Right lobe of liver (tissue), 6 donors: ENCODE measurements at places on chromosomes 2 and 18.

DNA sequence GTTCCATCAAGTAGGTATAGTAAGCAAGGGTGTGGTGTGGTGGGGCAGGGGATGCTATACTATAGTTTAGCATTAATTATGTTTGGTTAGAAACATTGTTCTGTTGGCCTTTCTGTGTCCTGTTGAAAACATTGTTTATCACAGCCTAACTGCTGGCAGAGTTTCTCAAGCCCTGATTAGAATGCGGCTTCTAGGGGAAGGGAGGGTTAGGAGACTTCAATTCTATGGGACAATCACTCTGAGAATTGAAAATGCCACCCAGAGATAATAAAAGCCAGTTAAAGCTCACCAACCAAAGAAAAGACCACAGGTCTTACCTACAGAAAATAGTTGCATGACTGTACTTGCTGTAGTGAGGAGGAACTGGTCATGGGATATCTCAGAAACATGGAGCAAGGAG is 19.9 kb upstream of the SMCHD1 start:
- H3K27ac ChIP-seq = peak overlapping the region; percentile 66
- H3K4me1 ChIP-seq = no peaks in the 10 kb centered on the region
- H3K4me3 ChIP-seq = no peak overlapping the region

DNA sequence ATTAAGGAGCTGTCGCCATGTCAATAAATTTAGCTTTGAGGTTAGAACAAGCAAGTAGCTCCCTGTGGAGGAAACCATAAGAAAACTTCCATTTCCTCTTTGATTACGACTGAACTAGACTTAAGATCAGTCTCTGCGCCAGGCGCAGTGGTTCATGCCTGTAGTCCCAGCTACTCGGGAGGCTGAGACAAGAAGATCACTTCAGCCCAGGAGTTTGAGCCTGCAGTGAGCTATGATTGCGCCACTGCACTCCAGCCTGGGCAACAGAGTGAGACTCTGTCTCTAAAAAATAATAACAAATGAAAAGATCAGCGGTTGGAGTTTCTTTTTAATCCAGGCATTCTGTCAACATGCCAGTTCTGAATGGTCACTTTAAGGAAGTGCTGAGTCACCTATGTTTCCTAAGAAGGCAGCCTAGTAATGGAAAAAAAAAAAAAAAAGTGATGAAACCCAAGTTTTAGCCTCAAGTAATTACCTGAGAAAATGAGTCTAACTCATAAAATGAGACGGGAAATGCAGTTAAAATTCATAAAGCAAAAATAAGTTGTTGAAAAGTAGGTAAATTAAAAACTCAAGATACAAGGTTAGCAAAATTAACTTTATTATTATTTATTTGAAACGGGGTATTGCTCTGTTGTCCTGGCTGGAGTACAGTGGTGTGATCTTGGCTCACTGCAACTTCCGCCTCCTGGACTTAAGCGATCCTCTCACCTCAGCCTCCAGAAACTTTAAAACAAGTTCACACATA is 10.2 kb downstream of the C18orf32 start:
- H3K27ac ChIP-seq = no peak overlapping the region
- DNase-seq = no peak
- no peak overlapping the region for H3K4me3 ChIP-seq
- peaks cover 28% of the 10 kb centered on the region for H3K36me3 ChIP-seq
- peaks cover 4% of the 10 kb centered on the region for H3K4me1 ChIP-seq

DNA sequence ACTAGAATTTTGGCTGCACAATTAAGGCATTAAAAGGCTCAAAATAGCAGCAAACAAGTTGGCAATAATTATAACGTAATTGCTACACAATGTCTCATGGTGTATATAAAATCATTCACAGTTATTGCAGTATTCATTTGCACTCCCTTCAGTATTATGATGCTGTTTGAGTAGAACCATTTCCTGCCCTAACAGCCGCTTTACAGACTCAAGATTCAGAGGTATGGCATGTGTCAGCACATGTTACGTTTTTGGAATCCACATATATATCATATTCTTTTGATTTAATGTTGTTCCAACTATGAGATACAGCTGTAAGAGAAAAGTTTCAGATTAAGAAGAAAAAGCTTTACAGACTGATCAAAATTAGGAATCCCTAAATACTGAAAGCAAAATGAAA is 56.3 kb upstream of the NCKAP5 start:
- H3K4me1 ChIP-seq = no peaks in the 10 kb centered on the region
- H3K4me3 ChIP-seq = no peak overlapping the region
- H3K27ac ChIP-seq = no peak overlapping the region

GRCh38 chr2:234825616-234826015 is 126.2 kb upstream of the SH3BP4 start:
- peaks cover 10% of the 10 kb centered on the region for H3K4me1 ChIP-seq
- no peaks in the 10 kb centered on the region for H3K27me3 ChIP-seq
- H3K4me3 ChIP-seq = no peak overlapping the region

DNA sequence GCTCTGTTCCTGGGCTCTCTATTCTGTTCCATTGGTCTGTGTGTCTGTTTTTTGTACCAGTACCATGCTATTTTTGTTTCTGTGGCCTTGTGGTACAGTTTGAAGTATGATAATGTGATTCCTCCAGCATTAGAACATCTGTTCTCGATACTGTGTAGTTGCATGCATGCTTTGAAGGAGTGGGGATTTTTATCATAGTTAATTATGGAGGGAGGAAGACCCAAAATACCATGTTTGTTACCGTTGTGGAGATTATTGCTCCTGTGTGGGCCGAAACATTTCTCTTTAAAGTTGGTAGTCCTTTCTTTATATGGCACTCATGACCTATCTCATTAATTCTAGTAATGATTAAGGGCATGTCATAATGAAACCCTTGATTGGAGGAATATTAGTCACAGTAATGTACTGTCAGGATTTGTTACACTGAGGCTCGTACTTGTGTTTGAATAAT is 87.6 kb downstream of the TTC27 start:
- H3K27me3 ChIP-seq = no peaks in the 10 kb centered on the region
- no peak overlapping the region for H3K4me3 ChIP-seq
- no peak for DNase-seq
- H3K27ac ChIP-seq = no peak overlapping the region

- H3K27me3 ChIP-seq = no peaks in the 10 kb centered on the region
- no peaks in the 10 kb centered on the region for H3K4me1 ChIP-seq
- no peak for DNase-seq
- H3K4me3 ChIP-seq = no peak overlapping the region
Observed at GRCh38 chr2:11962707-11963328, 216.4 kb downstream of the LPIN1 start.

- H3K4me1 ChIP-seq = no peaks in the 10 kb centered on the region
- no peaks in the 10 kb centered on the region for H3K36me3 ChIP-seq
- H3K27me3 ChIP-seq = no peaks in the 10 kb centered on the region
- no peak overlapping the region for H3K4me3 ChIP-seq
- no peak overlapping the region for H3K27ac ChIP-seq
- DNase-seq = no peak
Observed at GRCh38 chr2:227783404-227784138, 30.1 kb upstream of the CCL20 start.

- H3K36me3 ChIP-seq = no peaks in the 10 kb centered on the region
- no peak for DNase-seq
- H3K4me1 ChIP-seq = peaks cover 5% of the 10 kb centered on the region
- no peaks in the 10 kb centered on the region for H3K27me3 ChIP-seq
Observed at GRCh38 chr2:190136259-190136658, 73.7 kb upstream of the MSTN start.

- H3K4me3 ChIP-seq = no peak overlapping the region
- H3K4me1 ChIP-seq = peaks cover 35% of the 10 kb centered on the region
- no peaks in the 10 kb centered on the region for H3K27me3 ChIP-seq
- no peaks in the 10 kb centered on the region for H3K36me3 ChIP-seq
- DNase-seq = no peak
Observed at GRCh38 chr2:138493334-138493733, 8.2 kb upstream of the SPOPL start.

GRCh38 chr2:184815824-184816223 is 217.5 kb downstream of the ZNF804A start:
- H3K27ac ChIP-seq = no peak overlapping the region
- no peaks in the 10 kb centered on the region for H3K27me3 ChIP-seq
- H3K4me1 ChIP-seq = no peaks in the 10 kb centered on the region

DNA sequence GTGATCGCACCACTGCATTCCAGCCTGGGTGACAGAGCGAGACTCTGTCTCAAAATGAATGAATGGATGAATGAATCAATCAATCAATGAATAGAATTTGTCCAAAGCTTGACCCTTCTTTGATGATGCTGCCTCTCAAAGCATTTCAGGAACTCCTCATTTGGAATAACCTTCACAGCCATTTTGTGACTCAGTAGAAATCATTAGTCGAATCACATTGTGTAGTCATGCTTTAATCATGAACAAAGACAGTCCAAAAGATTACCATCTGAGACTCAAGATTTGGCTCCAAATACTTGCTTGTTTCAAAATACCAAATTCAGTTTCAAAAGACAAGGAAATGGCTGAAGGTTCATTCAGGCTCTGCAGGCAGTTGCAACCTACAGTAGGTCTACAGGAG is 83.1 kb downstream of the VWA3B start:
- no peak overlapping the region for H3K4me3 ChIP-seq
- no peaks in the 10 kb centered on the region for H3K27me3 ChIP-seq
- no peak for DNase-seq
- H3K4me1 ChIP-seq = no peaks in the 10 kb centered on the region

DNA sequence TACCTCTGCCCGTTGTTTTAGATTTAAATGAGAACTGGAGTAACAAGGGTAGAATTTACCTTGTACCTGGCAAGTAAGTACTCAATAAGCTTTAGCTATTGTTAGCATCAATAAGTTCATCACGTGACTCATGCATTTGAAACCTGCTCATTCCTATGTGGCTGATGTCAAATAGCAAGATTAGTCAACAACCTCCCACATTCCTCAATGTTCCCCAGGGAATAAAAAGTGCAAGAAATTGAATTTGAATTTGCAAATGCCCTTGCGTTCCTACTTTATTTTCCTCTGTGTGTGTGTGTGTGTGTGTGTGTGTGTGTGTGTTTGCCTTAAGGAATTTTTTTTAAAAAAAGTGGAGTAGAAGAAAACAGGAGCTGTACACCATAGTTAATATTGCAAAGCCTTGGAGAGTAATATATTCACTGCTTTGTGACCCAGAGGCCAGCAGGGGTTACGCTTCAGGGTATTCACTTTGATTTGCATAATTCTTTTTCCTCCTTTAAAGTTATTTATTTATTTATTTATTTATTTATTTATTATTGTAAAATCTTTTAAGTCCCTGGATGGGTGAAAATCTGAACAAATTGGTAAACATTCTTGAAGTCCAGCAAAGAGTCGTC is 43.9 kb upstream of the DNAH7 start:
- no peak for DNase-seq
- H3K27me3 ChIP-seq = no peaks in the 10 kb centered on the region
- H3K36me3 ChIP-seq = no peaks in the 10 kb centered on the region
- H3K27ac ChIP-seq = no peak overlapping the region

GRCh38 chr2:189870381-189871085 is 86.3 kb downstream of the PMS1 start:
- H3K4me1 ChIP-seq = peaks cover 3% of the 10 kb centered on the region
- H3K36me3 ChIP-seq = no peaks in the 10 kb centered on the region
- H3K4me3 ChIP-seq = no peak overlapping the region
- H3K27ac ChIP-seq = no peak overlapping the region

- H3K36me3 ChIP-seq = no peaks in the 10 kb centered on the region
- no peak for DNase-seq
- H3K27ac ChIP-seq = peak overlapping the region; percentile 41
- H3K27me3 ChIP-seq = no peaks in the 10 kb centered on the region
- H3K4me1 ChIP-seq = peaks cover 3% of the 10 kb centered on the region
Observed at GRCh38 chr2:196959734-196960338, 33.3 kb upstream of the PGAP1 start.

DNA sequence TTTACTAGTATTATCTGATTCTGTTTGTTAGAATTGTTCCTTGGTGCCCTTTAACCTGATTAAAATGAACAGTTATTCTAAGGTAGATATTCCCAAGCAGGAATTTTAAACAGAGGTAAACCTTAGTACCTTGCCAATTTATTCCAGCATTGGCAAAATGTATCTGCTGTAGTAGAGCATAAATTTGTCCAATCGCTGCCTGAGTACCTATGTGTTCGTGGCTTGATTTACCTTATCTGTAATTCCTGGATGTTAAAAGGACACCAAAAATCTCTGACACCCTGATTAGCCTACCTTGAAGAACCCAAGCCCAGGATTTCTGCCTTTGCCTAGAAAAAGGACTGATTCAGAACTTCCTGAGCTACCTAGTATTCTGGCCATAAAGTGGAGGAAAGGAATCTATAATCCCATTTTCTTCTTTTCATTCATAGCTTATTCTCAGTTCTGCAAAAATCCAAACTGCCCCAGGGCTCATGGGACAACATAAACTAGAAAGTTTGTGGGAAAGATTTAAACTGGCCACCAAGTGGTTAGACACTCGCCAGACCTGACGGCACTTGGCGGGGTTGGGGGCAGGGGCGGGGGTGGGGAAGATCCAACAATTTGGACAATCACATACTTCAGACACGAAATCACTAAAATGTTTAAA is 16.2 kb upstream of the ZCCHC2 start:
- peak overlapping the region; percentile 83 for H3K27ac ChIP-seq
- H3K4me3 ChIP-seq = peak overlapping the region; percentile 52
- no peak for DNase-seq
- no peaks in the 10 kb centered on the region for H3K36me3 ChIP-seq

GRCh38 chr2:231039821-231040364 is 2.6 kb downstream of the C2orf72 start:
- no peaks in the 10 kb centered on the region for H3K36me3 ChIP-seq
- H3K4me1 ChIP-seq = peaks cover 28% of the 10 kb centered on the region
- no peaks in the 10 kb centered on the region for H3K27me3 ChIP-seq
- no peak overlapping the region for H3K27ac ChIP-seq

GRCh38 chr2:235860871-235861270 is 307.3 kb downstream of the GBX2 start:
- no peak overlapping the region for H3K27ac ChIP-seq
- no peaks in the 10 kb centered on the region for H3K27me3 ChIP-seq
- no peaks in the 10 kb centered on the region for H3K4me1 ChIP-seq
- no peak overlapping the region for H3K4me3 ChIP-seq

- H3K4me1 ChIP-seq = no peaks in the 10 kb centered on the region
- DNase-seq = no peak
- H3K36me3 ChIP-seq = no peaks in the 10 kb centered on the region
- H3K27me3 ChIP-seq = no peaks in the 10 kb centered on the region
- no peak overlapping the region for H3K4me3 ChIP-seq
Observed at GRCh38 chr2:217340176-217340575, 480.3 kb upstream of the TNP1 start.

GRCh38 chr2:33058716-33059470 is 112.1 kb downstream of the LTBP1 start:
- H3K36me3 ChIP-seq = no peaks in the 10 kb centered on the region
- no peaks in the 10 kb centered on the region for H3K4me1 ChIP-seq
- DNase-seq = no peak
- no peak overlapping the region for H3K27ac ChIP-seq
- no peaks in the 10 kb centered on the region for H3K27me3 ChIP-seq
